Nucleus accumbens (tissue), 56 donors: ENCODE measurements at places on chromosomes 1 and 21.

- no peak for DNase-seq
Observed at GRCh38 chr1:196180847-196181593, 427.2 kb downstream of the KCNT2 start.

DNA sequence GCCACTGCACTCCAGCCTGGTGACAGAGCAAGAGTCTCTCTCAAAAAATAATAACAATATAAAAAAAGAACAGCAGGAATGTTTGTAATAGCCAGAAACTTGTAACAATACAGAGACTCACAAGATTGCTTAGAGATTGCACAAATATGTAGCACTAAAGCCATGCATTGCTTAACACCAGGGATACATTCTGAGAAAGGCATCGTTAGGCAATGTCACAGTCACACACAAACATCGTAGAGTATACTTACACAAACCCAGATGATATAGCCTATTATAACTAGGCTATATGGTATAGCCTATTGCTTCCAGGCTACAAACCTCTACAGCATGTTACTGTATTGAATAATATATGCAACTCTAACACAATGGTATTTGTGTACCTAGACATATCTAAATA, 45.3 kb downstream of the GPATCH2 start:
- no peak for DNase-seq

- no peak for DNase-seq
Observed at GRCh38 chr1:111695801-111696200, 43.4 kb downstream of the INKA2 start.

DNA sequence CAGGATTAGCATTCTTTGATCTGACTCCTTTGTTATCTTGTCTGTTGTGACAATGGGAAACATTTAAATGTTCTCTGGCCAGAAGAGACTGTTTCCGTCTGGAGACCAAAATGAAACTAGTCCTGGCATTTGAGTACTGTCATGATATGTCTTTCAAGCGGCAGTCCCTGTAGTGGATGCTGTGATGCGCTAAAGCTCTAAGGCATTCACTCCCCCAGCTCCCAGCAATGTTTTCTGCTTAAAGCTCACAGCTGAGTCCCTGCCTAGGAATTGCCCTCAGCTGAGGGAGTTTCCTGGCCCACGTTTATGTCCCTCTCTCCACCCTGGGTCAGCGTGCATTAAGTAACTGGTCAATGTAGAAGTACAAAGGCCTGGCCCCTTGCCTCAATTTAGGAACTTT, 109.4 kb downstream of the UCHL5 start:
- no peak for DNase-seq

- DNase-seq, result no peak
Observed at GRCh38 chr21:43600642-43601402, 58.5 kb downstream of the HSF2BP start.

DNA sequence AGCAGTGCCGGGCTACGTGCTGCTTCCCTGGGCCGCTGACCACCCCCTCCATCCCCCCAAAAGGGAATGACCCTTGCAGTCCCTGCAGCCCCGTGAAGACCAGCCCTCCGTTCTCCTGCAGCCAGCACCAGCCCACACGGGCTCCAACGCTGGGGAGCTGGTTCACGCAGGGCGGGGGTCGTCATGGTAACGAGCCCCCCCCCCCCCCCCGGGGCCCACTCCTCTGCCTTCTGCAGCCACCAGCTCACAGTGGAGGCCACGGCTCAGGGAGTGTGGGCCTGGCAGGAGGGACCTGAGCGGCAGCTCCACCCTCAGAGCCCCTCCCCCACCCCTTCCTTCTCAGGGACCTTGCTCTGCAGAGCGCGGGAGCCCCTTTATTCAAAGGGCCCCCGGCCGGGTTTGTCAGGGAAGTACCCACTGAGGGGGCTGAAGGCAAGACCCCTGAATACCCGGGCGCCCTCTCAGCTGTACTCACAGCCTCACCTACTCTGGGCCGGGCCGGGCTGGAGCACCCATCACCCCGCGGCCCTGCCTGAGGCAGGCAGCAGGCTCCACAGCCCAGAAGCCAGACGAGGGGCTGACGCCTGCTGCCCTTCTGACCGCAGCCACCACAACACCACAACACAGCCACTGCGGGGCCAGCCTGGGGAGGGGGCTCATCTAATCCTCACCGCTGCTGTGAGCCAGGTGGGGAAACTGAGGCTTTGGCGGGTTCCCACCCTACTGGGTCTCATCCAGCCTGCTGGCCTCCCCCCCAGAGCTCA, 12.6 kb downstream of the MEGF6 start:
- DNase-seq, result no peak

DNA sequence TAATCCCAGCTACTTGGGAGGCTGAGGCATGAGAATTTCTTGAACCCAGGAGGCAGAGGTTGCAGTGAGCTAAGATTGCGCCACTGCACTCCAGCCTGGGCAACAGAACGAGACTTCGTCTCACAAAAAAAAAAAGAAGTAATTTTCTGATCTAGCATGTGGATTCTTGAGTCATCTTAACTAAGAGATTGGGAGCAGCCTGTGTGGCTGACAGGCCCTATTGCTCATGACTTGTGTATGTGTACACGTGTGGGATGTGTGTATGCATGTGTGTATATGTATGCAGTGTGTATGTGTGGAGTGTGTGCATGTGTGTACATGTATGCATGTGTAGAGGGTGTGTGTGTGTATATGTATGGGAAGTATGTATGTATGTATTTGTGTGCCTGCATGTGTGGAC, 29.5 kb downstream of the DOP1B start:
- DNase-seq, result no peak

- DNase-seq, result no peak
Observed at GRCh38 chr1:108190686-108191416, 9.3 kb downstream of the SLC25A24 start.

DNA sequence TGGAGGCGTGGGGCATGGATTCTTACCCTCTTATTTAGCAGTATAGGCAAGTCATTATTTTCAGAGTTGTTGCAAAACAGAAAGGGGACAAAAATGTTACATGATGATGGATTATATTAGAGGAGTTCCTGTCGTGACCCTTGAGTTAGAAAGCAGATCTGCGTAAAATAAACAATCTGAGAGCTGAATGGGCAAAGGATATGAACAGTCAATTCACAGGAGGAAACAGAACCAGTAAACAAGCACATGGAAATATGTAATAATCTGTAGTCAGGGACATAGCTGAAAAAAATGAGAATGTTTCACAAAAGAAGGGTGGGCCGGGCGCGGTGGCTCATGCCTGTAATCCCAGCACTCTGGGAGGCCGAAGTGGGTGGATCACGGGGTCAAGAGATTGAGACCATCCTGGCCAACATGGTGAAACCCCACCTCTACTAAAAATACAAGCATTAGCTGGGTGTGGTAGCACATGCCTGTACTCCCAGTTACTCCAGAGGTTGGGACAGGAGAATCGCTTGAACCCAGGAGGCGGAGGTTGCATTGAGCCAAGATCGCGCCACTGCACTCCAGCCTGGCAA, 20.9 kb downstream of the RCAN1 start:
- DNase-seq, result no peak

DNA sequence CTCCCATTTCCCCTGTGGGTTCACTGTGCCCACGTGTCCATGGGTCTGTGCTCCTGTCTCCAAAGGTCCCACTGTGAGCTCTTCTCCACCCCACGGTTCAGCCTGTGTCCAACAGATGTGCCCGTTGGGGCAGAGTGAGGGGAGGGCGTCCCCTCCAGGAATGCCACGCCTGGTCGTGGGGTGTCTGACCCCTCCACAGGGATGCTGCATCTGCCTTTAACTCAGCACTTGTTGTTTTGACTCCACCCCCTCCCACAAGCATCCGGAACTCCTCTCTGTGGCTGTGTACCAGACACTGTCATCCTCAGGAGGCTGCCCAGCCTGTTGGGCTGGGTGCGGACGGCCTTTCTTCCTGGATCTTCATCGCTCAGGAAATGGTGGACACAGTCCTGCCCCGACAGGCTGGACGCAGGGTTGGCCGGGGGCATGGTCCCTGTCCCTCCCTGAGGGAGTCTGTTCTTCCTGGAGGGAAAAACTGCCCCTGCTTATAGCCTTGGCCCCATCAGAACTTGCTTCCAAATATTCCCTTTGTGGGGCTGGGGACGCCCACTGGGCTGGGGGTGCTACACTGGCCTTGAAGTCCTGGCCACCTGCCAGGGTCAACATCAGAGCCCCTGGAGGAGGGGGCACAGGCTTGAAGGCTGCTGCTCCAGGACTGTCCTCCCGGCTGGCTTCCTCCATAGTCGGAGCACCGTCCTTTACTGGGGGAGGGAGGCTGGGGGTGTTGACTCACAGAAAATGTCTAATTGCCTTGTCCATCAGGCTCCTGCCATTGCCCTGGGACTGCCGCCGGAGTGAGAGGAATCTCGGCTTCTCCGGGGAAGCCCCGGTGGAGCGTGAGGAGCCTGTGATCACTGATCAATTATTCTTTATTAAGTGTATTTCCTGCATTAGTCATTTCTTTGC, 182.0 kb upstream of the C1orf174 start:
- no peak for DNase-seq

GRCh38 chr1:228393268-228393701, 13.3 kb downstream of the TRIM11 start:
- DNase-seq, result no peak

DNA sequence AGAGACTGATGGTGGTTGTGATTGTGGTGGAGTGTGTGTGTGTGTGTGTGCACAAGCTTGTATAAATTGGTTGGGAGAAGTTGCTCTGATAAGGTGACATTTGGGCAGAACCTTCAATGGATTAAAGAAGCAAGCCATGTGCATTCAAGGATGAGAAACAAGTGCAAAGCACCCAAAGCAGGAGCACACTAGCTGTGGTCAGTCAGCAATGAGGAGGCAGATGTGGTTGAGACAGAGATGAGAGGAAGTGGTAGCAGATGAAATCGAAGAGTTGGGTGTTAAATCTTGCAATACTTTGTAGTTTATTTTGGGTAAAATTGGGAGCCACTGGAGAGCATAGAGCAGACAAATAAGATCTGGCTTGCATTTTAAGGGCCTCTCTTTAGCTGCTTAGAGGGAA, 4.4 kb upstream of the PGBD5 start:
- DNase-seq, result no peak

- DNase-seq, result no peak
Observed at GRCh38 chr1:229075217-229075616, 195.7 kb upstream of the RAB4A start.

DNA sequence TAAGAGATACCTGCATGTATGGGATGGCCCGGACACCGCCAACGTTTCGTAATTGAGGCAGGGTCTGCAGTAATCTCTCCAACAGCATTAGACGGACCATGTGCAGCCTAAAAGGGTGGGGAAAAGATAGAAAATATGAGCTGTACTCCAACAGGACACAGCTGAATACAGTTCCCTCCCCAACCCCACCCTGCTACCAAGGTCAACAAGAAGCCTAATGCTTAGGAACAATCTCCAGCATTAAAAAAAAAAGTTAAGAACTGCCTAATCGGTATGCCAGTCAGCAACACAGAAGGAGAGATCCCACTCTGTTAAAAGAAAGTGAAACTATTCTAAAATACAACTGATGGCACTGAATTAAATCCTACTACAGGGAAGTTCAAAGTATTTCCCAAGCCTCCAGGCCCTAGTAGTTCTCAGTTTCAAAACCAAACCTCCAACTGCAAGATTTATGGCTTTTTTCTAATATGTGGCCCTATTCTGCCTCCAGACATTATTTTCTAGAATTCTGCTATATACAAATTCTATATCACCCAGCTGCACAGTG, 81.0 kb downstream of the UBR4 start:
- no peak for DNase-seq

GRCh38 chr1:8299963-8300362, 18.0 kb upstream of the SLC45A1 start:
- DNase-seq, result no peak

DNA sequence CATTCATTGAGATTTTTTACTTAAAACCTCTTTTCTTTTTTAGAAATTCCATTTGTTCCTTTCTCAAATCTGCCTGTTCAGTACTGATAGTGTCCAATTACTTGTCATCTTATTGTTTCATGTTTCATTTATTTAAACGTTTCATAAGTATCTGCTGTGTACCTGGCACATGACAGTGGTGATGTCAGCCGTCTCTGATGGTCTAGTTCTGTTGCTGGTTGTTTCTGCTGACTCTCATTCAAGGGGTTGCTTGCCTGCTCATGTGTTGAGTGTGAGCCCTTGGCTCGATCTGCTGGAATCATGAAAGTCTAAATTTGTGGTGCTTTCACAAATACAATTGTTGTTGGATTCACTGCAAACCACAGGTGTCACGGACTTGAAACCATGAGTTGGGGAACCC, 25.5 kb upstream of the C2CD2 start:
- DNase-seq, result no peak

- no peak for DNase-seq
Observed at GRCh38 chr1:205587581-205587980, 44.2 kb downstream of the ELK4 start.

- DNase-seq, result no peak
Observed at GRCh38 chr1:58971629-58972140, 187.8 kb upstream of the JUN start.

GRCh38 chr1:236016083-236016482, 48.8 kb downstream of the NID1 start:
- no peak for DNase-seq

GRCh38 chr1:168835176-168835575, 106.2 kb upstream of the DPT start:
- DNase-seq, result no peak

DNA sequence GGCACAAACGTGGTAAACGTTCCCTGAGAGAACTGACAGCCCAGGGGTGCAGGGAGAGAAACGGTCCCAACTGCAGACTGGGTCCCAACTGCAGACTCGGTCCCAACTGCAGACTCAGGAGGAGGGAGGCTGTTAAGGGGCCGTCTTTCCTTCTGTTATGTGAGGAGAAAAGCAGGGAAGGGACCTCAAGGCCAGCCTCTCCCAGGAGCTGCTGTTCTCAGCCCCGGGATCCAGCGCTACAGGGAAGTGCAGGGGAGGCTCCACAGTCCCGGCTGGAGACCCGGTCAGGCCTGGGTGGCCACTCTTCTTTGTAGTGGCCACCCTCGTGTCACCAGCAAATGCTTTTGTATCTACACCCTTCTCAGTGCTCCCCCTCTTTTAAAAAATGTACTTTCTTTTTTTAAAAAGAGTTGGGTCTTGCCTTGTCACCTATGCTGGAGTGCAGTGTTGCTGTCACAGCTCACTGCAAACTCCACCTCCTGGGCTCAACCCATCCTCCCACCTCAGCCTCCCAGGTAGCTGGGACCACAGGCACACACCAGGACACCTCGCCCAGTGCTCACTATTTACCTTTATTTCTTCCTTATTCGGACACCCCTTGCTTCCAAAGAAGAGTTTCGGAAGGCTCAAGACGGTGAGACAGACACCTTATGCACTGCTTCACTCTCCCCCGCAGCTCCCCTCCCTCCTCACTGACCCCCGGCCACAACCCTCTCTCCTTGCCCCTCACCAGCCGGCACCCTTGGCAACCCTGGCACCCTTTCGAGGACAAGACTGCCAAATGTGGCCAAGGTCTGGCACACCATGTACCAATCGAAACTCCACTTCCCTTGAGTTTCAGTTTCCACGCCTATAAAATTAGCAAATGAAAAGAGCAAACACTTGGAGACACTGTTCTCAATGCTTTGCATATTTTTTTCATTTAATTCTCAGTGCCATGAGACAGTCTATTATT, 21.8 kb downstream of the CAPN2 start:
- no peak for DNase-seq

- DNase-seq, result no peak
Observed at GRCh38 chr1:18891426-18891780, 11.0 kb downstream of the ALDH4A1 start.
